ENCODE measurements at places on chromosomes 13 and 19.

DNA sequence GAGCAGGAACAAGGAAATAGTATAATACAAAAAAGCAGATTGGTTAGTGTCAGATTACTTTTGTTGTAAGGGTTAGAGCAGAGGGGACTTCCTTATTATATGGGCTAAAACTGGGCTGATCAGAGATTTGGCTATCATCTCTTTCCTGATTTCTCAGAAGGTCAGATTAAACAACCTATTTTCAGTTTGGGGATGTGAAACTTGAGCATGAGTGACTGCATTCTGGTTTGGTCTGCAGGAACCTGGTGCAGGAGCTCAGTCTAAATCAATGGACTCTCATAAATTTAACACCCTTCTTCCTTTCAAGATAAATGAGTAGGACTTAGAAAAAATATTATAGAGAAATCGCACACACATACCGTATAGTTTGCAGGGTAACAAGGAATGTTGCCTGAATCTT is 12.9 kb upstream of the RFXAP start:
- no peak for DNase-seq

GRCh38 chr13:102847272-102848234 is 1.7 kb downstream of the ERCC5 start:
- no peak for DNase-seq

GRCh38 chr13:74169676-74170075 is 35.5 kb upstream of the KLF12 start:
- no peak for DNase-seq

GRCh38 chr13:44739539-44739938 is 163.4 kb upstream of the TSC22D1 start:
- DNase-seq: no peak

- DNase-seq: no peak
Measured at GRCh38 chr13:51714663-51715168, 89.2 kb downstream of the DHRS12 start.
